GM10248 (cell line): ENCODE measurements at places on chromosomes 7 and 10.

DNA sequence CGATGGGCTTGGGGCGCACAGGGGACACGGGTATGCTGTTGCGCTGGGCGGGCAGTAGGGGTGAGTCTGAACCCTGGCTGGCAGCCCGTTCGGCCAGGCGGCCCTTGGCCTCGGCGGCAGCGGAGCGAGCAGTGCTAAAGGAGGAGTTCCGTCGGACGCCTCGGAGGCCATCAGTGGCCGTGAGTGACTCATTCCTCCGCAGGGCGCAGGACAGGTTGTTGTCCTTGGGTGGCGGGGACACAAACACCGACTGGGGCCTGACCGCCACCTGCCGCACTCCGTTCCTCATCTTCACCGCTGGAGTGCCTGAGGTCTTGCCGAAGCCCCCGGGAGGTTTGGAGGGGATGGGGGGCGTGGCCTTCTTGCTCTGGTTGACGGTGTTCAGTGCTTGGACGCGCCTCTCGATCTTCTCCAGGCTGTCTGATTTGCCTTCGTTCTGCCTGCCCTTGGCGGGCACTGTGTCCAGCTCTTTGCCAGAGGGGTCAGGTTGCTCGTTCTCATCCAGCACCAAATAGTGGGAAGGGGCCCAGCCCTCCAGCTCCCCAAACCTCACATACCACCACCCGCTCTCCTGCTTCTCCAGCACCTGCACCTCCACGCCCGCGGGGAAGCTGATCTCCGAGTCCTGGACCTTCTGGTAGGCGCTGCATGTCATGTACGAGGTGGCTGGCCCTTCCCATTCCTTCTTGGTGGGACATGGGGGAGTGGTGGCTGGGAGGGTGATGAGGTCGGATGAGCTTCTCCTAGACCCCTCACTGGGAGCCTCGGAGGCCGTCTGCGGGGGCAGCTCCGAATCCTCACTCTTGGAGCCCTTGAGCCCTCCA, 108.7 kb downstream of the NEURL1 start:
- no peak for DNase-seq

- DNase-seq = no peak
These were observed 101.8 kb upstream of the RET start for GRCh38 chr10:42975005-42975493.

GRCh38 chr10:104937567-104937966, 296.5 kb downstream of the SORCS3 start:
- no peak for DNase-seq

- DNase-seq = no peak
These were observed 191.7 kb upstream of the IMMP2L start for GRCh38 chr7:111753968-111754367.

DNA sequence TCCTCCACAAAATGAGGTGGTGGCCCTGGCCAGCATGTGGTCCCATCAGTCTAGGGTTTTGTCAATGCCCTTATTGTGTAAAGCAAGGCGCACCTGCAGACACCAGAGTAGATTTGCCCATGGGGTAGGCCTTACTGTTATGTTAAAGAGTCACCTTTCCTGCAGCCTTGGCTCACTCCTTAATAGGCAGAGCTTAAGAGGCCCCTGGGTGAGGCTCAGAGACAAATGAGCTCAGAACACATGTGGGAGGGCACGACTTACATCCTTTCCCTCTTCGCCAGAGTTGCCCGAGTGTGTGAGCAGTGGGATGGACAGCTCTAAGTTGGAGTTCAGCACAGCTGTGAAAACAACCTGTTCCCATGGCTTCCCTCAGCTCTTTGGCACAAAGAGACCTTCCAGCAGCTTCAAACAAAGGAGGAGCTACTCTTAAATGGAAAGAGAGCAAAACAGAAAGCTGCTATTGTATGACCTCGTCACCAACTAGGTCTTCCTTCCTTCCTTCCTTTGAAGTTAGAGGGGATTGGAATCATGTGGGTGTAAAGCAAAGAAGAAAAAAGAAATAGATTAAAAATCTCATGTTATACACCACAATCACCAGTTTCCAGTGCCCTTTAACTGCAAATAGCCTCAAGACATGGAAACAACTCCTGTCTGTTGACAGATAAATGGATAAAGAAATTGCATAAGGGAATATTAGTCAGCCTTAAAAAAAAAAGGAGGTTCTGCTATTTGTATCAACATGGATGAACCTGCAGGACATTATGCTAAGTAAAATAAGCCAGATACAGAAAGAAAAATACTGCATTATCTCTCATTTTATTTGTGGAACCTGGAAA, 11.9 kb upstream of the XPNPEP1 start:
- no peak for DNase-seq

DNA sequence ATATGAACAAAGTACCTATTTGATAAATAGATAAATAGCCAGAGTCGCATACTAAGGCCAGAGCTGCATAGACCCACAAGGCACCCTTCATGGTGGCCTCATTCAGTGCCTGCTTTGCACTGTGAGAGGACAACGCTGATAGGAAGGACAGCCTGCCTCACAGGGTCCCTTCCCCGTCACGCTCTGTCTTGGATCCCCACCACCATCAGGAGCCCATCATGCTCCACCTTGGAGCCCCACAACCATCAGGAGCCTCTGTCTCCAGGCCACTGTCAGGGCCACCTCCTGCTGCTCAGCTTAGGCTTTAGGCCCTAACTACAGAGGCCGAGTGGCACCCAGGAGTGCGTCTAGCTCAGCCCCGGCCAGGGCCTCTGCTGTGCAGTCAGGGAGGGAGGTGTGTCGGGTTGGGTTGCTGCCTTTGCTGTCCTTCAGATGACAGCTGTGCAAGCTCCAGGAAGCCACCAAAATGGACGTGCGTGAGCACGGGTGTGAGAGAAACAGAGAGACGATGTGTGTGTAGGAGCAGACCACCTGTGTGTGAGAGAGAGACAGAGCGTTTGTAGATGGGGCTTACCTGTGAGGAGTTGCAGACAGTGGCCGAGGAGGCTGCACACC, 516.9 kb downstream of the GLRX3 start:
- DNase-seq = no peak

- no peak for DNase-seq
These were observed 9.0 kb downstream of the SKIDA1 start for GRCh38 chr10:21516242-21517131.

DNA sequence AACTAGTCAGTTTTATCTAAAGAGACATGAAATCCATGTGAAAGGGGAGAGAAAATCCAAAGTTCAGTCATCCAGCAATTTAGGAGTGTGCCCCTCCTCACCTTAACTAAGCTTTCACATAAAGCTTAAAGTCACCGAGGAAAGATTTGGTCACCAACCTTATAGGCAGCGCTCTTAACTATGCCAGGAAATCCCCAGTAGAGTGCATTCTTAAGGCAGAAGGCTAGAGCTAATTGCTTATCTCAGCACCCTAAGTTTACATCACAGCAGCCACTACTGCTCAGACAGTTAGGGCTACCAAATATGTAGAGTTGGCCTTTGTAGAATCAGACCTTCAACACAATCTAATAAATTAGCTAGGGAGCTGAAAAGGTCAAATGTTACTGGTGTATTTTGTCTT, 47.9 kb downstream of the MTPN start:
- no peak for DNase-seq

GRCh38 chr10:89032141-89032891, 41.7 kb downstream of the FAS start:
- peak; percentile 50 for DNase-seq

DNA sequence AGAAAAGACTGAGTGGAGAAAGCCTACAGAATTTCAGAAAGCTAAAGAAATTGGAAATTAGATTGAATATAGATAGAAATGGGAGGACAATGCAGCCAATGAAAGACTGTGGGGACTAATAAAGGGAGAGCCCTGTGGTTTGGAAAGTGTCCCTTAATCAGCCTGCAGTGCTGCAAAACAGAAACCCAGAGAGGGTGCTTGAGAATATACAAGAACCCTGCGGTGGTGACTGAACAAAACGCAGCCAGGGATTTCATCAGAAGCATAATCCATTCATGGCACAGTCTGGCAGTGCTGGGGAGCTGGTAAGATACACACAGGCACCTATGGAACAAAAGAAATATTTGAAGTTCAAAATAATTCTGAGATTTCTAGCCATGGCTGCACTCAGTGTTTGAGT, 19.1 kb downstream of the CEP41 start:
- no peak for DNase-seq

- no peak for DNase-seq
These were observed 154.7 kb downstream of the RNLS start for GRCh38 chr10:88428442-88428841.
